Natural killer cell (primary cell): ENCODE measurements at places on chromosomes 13 and 19.
A peak's percentile ranks its signal among the peaks of the same experiment; 100 is the strongest.

DNA sequence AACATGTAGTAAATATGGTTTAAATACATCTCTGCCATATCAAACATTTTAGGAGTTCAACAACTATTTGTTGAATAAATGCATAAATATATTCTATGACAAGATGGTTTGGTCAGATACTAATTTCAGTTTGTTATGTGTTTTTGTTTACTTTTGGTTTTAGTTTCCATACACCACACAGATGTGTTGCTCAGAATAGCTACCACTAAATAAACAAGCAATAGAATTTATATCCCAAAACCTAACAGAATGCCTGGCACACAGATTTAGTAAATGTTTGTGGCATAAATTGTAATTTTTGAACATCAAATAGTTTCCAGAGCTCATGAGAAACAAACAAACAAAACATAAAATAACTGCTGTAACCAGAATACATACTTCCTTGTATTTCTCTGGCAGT is 126.8 kb upstream of the ATXN8OS start:
- no peak for DNase-seq

GRCh38 chr19:33863436-33863835 is 66.8 kb downstream of the KCTD15 start:
- DNase-seq = no peak

GRCh38 chr13:101880581-101880980 is 428.1 kb downstream of the ITGBL1 start:
- DNase-seq = no peak

GRCh38 chr13:101341464-101341863 is 74.8 kb downstream of the NALCN start:
- DNase-seq = no peak

DNA sequence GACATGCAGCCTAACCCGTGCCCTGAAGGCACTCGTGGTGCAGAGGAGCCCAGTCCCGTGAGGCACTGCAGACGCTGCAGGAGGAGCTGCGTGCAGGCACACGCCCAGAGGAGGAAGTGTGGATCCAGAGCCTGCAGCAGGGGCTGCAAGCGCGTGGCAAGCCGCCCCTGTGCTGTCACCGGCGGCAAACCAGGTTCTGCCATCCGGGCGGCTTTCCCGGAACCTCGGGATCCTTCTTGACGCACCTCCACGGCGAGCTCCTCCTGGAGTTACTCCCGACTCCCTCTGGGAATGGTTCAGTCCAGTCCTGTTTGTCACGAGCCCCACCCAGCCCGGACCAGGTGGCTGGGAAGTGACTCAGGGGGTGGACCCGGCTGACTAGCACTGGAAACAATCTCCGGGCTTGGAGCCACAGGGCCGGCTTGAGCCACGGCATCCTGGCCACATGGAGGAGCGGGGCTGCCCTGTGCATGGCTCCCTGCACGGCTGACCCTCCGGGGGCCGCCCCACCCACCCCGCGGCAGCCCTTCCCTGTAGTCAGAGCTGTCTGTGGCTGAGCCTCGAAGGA is 10.2 kb downstream of the DPP9 start:
- no peak for DNase-seq

DNA sequence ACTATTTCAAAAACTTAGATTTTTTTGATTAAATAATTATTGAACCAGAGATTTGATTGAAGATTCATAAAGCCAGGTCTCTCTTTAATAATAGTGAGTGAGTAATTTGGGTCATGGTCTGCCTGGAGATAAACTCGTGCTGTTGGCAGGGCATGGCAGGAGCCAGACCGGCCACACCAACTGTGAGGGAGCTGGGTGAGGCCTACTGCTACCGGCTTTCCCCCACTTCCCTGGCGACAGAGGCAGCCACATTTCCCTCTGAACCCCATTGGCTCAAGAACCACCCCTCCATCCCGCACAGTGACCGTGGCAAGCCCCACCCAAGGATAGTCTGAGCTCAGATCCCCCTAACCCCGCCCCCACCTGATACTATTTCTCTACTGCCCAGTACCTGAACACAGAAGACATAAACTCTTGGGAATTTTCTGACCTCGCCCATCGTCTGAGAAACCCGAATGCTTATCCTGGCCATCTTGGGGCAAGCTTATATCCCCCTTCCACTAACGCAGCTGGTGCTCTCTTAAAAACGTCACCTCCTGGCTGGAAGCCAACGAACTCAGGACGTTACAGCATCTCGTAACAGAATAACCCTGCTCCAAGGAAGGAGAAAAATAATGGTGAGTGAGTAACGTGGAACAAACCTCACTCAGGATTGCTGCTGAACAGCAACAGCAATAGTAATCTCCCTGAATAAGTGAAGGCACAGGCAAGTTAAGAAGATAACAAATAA is 627.6 kb upstream of the PCDH9 start:
- no peak for DNase-seq

DNA sequence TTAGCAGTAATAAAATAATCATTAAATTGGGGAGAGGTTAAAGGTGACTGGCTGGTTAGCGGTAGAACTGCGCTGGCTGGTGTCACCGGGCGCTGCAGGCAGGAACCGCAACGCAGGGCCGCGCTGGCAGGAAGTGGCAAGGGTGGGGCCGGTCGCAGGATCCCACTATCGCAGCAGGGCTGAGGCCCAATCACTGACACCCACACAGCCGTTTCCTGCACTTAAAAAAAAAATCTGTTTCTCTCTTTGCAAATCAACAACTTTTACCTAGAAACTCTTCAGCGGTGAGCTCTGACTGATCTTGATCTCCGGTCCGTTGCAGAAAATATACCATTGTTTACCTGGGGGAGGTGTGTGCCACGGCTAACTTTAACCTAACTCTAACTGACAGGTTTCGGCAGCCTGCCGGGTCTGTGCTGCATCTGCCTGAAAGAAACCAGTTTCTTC is 46.9 kb downstream of the KLF2 start:
- peak; percentile 96 for DNase-seq

DNA sequence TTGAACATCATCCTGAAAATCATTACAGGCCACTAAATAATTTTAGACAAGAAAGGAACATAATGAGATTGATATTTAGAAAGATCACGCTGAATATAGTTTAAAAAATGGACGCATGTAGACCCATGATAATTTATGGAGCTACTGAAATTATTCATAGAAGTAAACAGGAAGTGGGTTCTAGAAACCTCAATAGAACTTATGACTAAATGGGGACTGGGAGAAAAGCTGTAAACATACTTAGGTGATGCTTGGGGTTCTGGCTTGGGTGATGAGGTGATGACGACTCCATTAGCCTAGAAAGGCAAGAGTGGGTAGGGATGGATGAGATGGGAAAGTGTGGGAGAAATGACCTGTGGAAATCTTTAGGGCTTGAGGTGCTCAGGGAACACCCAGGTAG is 484.0 kb downstream of the MYO16 start:
- no peak for DNase-seq
